Endothelial cell of umbilical vein (primary cell): ENCODE measurements at places on chromosomes 6 and 20. TPM values are rescaled to one million over a fixed set of nuclear protein-coding genes. Genes with fewer than 3 reads are reported as not detected.

ENPP5 gene
- total RNA-seq = not detected in 2 replicates

BEND6 gene
- total RNA-seq = 0.35 and 0.66 TPM in 2 replicates

SCAND1 gene
- total RNA-seq = 83.1 and 83.5 TPM in 2 replicates

ZNF512B gene
- total RNA-seq = 25.9 and 30.0 TPM in 2 replicates

KCNQ2 gene
- not detected in 2 replicates for total RNA-seq

VARS1 gene
- 121 and 125 TPM in 2 replicates for total RNA-seq

COL19A1 gene
- not detected in 2 replicates for total RNA-seq

THEMIS gene
- total RNA-seq = not detected in 2 replicates

ZBTB12 gene
- total RNA-seq = 3.5 and 4.9 TPM in 2 replicates

LST1 gene
- total RNA-seq = 1.00 and 2.0 TPM in 2 replicates

CLVS2 gene
- not detected in 2 replicates for total RNA-seq

IL17F gene
- not detected in 2 replicates for total RNA-seq

BPIFB1 gene
- total RNA-seq = not detected in 2 replicates

UNC5CL gene
- total RNA-seq = 0.20 and 0.32 TPM in 2 replicates
